ENCODE measurements at places on chromosomes 4 and X. TPM values are rescaled to one million over a fixed set of nuclear protein-coding genes. Genes with fewer than 3 reads are reported as not detected.
A peak's percentile ranks its signal among the peaks of the same experiment; 100 is the strongest.

- DNase-seq, result no peak
Observed at GRCh38 chr4:12697970-12698369, 786.2 kb downstream of the RAB28 start.

GRCh38 chr4:168531305-168531704 lies 34.5 kb downstream of the PALLD start:
- no peak for DNase-seq

The DCAF12L2 gene
- total RNA-seq, result 0.08 TPM

DNA sequence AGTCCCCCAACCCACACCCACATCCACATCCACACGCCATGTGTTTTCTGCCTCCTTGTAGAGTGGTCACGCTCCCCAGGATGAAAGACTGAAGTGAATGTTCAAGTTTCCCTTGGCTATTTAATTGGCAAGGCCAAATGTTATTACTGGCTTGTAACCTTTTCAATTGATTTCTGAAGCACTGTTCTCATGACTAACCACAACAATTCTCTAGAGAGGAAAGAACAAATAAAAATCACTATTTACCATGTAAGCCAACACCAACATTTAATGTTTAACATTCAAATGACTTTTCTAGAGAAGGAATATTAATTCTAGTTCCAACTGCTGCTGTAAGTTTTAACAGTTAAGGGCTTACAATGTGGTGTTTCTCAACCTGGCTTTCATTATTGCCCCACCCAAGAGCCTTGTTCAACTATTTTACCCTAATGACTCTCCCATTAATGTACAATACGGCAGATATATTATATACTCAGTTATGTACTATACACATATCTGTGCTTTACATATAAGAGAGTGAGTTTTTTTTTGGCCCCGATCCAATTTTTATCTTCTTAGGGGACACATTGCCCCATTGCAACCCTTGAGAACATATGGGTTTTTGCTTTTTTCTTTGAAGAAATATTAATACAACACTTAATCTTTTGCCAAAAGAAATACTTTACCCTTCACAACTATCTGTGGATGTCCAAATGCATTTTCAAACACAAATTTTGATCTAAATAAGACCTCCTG lies 46.5 kb downstream of the RELL1 start:
- no peak for DNase-seq

- peak; percentile 68 for DNase-seq
Observed at GRCh38 chr4:143558823-143559756, 45.6 kb downstream of the SMARCA5 start.

The MAP9 gene
- 6.7 TPM for total RNA-seq

DNA sequence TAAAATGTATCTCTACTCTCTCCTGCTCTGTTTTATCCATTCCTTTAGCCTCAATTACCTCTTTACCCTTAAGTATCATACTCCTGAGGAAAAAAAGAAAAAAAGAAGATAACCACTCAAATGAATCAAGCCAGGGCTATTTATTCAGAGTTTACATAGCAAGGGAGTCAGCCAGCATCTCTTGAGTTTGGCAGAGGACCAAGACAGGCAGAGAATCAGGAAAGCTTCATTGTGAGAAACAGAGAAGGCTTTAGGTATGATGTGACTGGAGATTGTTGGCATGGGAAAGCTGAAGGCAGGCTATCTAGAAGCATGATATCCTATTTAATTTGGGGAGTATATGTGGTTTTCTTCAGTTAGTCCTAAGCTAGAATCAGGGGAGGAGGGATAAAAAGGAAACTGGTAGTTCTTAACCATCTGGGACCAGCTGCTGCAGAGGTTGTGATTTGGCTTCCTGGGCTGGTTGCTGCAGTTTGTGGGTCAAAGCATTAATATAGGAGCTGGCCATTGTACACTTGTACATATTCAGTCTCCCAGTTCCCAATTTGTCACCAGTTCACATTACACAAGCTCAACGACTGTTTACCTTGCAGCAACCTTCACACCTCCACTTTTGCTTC lies 11.2 kb downstream of the APELA start:
- no peak for DNase-seq

The WDR1 gene
- 267 TPM for total RNA-seq

- DNase-seq, result no peak
Observed at GRCh38 chr4:38163216-38164006, 203.2 kb downstream of the PTTG2 start.

GRCh38 chr4:20297261-20297660 lies 45.6 kb downstream of the SLIT2 start:
- DNase-seq, result no peak

GRCh38 chr4:159655547-159655946 lies 552.7 kb downstream of the RAPGEF2 start:
- no peak for DNase-seq

The FOXR2 gene
- total RNA-seq, result not detected

The TSPAN7 gene
- total RNA-seq, result 96.3 TPM

- DNase-seq, result no peak
Observed at GRCh38 chr4:55358246-55358645, 12.2 kb downstream of the SRD5A3 start.

DNA sequence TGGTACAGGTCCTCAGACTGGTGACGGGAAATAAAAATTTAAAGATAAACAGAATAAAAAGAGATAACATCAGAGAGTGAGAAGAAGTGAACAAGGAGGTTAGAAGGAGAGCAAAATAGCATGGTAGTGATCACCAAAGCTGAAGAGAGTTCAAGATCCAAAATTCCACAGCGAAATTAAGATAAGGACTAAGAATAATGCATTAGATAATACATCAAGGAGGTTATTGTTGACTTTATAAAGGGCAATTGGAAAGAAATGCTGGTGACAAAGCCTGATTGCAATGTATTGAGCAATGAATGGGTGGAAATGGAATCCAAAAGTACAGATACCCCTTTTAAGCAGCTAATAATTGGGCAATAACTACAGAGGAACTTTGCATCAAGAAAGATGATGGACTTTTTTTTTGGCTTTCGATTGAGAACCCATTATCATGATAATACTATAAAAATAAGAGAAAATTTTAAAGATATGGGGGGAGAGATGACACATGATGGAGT lies 101.6 kb upstream of the MAP9 start:
- DNase-seq, result no peak

GRCh38 chr4:188988131-188988530 lies 848.9 kb downstream of the TRIML1 start:
- no peak for DNase-seq

The TFE3 gene
- total RNA-seq, result 36.2 TPM

The PPEF1 gene
- total RNA-seq, result 0.09 TPM

GRCh38 chrX:110432091-110432905 lies 73.7 kb downstream of the RTL9 start:
- DNase-seq, result no peak

The TMPRSS11A gene
- total RNA-seq, result not detected

GRCh38 chr4:57070461-57070860 lies 39.7 kb downstream of the IGFBP7 start:
- no peak for DNase-seq

The PNMA6F gene
- not detected for total RNA-seq

DNA sequence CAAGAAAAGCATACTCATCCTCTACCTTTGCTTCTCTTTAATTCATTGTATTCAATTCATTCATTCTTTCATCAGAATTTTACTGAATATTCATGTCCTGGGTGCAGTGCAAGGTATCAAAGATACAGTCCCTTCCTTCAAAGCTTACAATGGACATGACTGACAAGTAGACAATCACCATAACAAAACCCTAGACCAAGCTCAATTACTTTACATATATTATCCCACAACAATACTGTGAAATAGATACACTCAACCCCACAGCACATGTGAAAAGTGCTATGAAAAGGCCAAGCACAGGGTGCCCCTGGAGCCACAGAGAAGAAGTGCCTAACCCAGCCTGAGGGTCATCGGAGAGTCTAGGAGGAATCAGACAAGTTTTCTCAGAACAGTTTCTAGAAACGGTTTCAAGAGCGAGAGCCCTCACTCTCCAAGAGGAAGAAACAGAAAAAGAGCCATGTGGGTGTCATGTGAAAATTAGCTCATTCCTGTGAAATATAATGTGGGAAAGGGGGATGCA lies 15.3 kb downstream of the AMBN start:
- DNase-seq, result no peak

- DNase-seq, result no peak
Observed at GRCh38 chr4:180768610-180769009, 1474.6 kb upstream of the TENM3 start.

GRCh38 chrX:133323431-133323830 lies 91.9 kb downstream of the GPC4 start:
- no peak for DNase-seq

The PNMA5 gene
- not detected for total RNA-seq

The AWAT2 gene
- total RNA-seq, result not detected

The SRPX2 gene
- total RNA-seq, result 20.4 TPM

Data from left cardiac atrium (tissue), 4 donors.